NCI-H1930 (cell line): ENCODE measurements at places on chromosomes 12 and 14.

DNA sequence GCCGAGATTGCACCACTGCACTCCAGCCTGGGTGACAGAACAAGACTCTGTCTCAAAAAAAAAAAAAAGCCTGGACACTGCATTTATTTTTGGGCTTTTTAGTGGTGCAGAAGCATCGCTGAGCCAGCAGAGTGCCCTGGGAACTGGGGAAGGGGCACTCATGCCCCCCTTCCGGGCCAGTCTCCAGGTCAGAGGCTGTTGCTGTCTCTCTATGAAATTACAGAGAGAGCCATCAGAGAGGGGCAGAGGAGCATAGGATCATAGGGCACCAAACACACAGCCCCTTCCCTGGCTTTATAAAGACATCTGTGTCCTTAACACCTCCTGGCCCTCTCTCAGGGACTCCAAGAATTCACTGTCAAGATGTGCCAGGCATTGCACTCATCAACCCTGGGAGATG is 195.8 kb downstream of the CALM1 start:
- DNase-seq, result no peak

DNA sequence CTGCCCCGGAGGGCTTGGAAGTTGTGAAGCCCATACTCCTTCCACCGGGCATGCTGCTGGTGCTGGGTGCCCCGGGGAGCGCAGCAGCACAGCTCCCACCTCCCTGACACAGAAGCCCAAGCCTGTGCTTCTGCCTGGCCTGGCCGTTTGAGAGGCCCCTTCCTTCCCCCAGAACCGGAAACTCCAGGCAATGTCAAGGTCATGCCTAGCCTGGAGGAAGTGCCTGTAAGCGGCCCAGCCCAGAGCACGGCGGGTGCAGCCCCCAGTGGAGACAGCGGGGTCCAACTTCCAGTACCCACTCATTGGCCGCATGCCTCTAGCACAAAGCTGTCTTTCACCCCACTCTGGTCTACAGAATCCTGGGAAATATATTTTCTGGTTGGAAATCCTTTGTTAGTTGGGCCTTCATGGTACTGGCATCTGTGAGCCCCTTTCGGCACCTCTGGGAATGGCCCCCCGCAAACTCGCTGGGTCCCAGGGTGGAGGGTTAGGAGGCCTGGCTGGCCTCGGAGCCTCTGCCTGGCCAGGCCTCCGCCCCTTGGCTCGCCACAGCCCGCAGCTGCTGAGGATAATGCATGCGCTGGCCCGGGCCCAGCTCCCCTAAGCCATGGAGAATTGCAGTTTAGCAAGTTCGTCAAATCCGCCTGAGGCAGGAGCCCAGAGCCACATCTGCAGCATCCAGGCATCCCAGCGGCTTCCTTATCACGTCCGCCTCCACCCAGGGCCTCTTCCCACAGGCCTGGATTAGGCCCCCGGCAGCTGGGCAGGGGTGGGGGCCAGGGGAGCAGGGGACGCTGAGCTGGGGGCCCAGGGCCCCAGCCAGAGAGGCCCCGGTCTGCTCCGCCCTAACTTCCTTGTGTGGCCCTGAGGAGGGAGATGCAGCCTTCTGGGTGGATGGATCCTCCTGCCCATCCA is 48.9 kb upstream of the DLK1 start:
- no peak for DNase-seq

- DNase-seq, result no peak
Observed at GRCh38 chr12:102806110-102806509, 110.9 kb downstream of the PAH start.

DNA sequence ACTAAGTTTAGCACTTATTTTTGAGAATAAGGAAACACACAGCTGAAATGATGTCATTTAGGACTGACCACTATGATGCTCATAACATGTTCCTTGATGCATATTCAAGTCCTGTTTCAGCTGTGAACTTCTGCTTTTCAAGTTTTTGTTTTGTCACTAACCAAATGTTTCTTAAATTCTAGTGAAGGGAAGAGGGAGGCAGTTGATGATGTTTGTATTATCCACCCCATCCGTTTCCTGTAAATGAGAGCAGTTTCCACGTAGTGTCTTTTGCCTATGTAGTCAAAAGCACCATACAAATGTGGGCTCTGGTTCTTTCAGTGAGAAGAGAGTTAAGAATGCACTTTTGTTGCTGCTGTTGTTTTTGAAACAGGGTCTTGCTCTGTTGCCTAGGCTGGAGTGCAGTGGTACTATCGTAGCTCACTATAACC is 491.8 kb downstream of the PCNX1 start:
- no peak for DNase-seq

DNA sequence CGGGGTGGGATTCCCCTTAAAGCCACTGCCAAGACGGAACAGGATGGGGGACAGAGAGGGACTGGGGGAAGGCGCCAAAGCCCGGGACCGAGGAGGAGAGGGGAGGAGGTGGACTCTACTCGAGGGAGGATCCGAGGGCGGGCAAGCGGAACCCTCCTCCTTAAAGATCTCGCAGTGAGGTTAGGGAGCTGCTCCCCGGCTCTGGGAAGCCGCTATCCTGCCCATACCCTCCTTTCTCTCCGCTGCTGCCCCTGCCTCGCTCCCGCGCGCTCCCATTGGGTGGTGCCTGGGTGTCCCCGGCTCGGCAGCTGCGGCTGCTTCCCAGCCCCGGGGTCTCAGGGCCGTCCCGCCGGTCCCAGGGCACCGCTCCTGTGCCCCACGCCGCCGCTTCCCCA is 16.4 kb downstream of the KRT18 start:
- DNase-seq, result no peak

DNA sequence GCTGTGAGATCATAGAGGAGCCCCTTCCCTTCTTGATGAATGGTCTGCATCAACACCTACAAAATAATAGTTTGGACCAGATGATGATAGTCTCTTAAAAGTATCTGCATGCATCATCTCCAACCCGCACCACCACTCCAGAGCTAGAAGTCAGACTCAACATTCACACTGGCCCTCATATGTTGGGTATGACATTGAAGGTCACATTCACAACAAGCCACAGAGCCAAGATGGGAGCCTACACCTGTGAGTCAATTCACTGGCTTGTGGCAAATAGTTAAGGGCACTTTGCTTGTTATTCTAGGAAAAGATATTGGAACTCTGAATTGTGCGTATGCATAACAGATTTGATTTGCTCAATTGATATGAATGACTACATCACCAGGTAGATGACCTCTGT is 1197.9 kb downstream of the VRK1 start:
- DNase-seq, result no peak

DNA sequence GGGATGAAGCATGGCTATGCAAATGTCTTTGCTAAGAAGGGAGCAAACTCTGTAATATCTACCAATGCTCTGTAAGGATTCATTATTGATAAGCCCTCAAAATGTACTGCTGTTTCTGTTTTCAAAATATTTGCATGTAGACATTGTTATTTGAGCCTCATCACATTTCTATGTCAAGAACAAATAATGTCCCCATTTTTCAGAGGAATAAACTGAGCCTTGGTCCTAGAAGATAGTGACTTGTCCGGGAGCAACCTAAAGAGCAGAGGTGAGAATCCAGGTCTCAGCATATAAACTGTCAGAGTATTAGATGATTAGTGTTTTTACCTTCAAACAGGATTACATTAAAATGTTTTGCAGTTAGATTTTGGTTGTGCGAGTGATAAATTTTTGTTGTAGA is 125.5 kb upstream of the SRRM4 start:
- no peak for DNase-seq

DNA sequence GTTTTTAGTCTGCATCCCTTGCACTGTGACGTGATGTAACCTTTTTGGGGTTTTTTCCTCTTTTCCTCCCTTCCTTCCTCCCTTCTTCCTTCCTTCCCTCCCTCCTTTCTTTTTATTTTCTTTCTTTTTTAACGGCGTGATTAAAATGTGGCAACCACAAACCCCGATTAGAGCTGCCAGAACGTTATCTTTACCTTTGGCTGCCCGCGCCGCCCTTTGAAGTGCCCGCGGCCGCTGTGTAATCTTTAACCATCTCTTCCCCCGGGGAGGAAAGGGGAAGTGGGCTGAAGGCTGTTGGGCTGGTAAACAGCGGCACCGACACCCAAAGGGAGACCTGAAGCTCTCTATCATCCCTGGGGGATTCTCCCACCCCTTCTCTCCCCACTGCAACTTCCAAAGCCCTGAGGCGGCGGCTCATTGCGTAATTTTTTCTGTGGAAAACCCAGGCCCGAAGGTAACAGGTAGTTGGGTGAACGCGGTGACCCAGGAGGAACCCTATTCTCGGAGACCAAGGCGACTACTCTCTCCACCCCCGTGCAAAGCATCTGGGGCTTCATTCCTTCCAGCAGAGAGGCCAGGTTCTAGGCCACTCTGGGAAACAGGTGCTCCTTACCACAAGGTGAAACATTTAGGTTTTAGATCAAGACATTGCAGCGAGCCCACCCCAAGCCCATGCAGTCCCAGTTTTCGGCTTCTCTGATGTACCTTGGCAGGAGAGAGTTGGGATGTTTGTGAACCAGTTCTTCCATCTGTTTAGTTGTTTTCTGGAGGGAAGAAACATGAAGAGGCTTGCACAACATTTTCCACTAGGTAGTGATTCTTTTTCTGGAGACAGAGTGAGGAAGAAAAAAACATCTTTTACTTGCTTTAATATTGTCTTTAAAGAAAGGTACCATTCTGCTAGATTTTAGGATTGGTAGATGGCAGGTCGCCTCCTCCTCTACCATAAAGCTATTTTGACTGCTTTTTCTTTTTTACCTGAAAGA is 1.5 kb downstream of the LGR5 start:
- no peak for DNase-seq

DNA sequence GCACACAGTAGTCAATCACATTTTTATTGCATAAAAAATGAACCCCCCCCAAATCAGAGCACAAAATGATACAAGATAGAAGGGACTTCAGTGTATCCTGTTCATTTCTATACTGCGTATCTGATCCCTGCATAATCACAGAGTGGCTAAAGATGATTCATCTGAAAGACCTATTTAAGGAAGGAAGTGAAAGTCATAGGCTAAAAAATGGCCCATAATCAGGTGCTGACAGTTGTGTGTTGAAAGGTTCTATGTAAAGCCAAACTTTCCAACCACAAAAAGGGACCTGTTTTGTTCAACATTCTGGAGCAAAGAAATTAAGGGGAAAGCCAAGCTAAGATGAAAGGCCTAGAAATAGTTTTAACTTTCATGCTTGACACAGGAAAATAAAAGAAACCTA is 147.8 kb upstream of the ATP2B1 start:
- DNase-seq, result no peak

- DNase-seq, result no peak
Observed at GRCh38 chr12:76470028-76470939, 89.3 kb downstream of the OSBPL8 start.

GRCh38 chr14:106586098-106586704 is 1059.8 kb downstream of the TMEM121 start:
- DNase-seq, result peak; percentile 38

DNA sequence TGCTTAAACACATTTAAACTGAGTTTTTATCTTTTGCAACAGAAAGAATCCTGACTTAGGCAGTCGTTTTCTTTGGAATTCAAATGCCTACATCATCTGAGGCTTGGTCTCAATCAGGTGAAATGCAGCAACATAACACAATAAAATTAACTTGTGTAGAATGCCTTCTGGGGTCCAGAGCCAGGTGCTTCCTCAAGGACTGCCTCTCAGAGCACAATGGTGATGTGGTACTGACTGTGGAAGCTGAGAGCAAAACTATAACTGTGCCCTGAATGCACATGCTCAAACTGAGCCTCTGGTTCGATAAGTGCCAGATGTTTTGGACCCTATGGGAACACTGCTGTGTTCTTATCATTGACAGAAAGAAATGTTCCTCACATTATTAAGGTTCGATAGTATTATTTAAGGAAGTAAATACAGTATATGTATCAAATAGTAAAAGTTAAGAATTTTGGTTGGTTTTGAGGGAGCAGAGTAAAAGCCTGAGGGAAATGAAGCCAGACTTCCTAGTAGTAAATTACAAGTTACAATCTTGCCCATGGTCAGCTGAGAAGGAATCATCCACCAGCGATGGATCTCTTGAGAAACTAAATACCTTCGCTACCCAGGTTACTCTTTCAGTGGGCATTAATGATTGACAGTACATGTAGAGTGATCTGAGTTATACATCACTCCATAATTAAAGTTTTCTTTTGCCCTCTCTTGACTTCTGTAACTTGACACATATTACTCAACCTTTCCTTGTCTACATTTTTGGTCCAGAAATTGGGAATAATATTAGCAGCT is 122.9 kb upstream of the ATP2B1 start:
- DNase-seq, result no peak

DNA sequence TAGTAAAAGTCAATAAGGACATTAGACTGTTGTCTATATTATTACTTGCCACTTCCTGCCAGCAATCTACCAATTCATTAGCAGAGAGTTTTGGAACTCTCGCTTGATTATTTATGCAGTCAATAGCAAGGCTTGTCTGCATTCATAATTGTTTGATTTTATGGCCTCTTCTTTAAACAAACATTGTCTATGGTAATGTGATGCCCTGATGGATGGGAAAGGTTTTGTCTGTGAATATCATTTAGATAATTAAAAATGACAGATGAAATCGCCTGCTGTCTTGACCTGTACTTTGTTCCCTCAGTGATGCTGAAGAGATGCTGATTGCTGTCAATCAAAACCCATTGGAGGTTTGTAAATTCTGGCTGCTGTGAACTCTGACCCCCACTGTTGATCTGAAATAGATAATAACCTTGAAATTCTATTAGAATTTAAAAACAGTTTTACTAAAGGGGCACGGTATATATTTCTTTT is 455.3 kb downstream of the NPAS3 start:
- peak; percentile 55 for DNase-seq

DNA sequence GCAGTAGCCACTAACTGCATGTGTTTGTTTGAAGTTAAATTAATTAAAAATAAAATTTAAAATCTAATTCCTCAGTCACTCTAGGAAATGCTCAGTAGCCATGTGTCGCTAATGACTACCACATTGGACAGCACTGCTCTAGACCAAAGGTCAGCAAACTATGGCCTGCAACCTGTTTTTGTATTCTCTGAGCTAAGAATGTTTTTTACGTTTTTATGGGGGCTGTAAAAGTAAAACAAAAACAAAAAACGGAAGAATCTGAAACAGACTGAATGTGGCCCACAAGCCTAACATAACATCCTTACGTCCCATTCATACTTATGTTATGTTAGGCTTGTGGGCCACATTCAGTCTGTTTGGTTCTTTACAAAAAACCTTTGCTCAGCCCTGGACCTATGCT is 57.8 kb downstream of the LIN52 start:
- DNase-seq, result no peak

GRCh38 chr12:71556875-71557274 is 106.8 kb downstream of the ZFC3H1 start:
- DNase-seq, result no peak

DNA sequence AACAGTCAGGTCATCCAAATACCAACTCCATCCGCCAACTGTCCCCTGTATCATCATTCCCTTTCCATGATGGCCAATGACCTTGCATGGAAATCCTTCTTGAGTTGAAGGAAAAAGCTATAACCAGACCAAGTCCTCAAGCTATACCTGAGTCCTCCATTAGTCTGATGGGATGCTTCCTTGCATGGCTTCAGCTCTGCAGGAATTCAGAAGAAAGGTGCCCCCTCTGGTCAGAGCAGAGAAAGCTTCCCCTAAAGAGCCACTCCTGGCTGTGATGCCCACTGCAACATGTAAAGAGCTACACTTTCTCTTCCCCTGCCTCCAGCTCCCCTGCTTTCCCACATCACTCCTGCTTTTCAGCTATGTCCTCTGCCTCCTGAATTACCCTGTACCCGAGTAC is 43.1 kb upstream of the FKBP4 start:
- no peak for DNase-seq

- DNase-seq, result no peak
Observed at GRCh38 chr14:49934646-49935045, 41.8 kb downstream of the ARF6 start.
